ENCODE measurements at places on chromosomes 1 and 21.

GRCh38 chr1:169326261-169326955 is 41.2 kb downstream of the NME7 start:
- no peak for DNase-seq

DNA sequence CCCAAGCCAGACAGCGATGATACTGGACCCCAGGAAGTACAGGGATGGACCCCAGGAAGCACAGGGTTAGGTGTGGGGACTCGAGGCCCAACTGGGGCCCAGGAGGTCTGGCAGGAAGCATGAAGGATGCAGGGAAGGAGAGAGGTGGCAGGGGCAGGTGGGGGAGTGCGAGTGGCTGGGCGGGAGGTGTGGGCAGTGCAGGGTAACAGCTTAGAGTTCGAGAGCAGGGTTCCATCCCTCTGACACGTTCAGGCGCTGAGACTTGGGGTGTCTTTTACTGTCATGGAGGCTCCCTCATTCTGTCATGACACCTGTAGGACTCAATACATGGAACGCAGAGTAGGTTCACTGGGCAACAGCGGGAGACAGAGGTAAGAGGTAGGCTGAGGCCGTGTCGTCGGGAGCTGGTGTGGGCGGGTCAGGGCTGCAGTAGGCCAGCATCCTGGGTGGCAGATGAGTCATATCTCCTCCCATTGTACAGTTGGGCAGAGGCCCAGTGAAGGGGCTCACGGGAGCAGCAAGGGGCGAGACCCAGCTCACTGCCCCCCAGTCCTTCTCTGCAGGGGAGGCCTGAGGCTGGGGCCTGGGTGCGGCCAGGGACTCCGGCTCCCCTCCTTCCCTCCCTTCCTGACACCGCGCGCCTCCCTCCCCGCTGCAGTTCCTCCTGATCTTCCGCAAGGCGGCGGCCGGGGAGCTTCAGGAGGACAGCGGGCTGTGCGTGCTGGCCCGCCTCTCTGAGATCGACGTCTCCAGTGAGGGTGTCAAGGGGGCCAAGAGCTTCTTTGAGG is 11.6 kb upstream of the CTRC start:
- no peak for DNase-seq

GRCh38 chr1:156863631-156864030 is 3.0 kb downstream of the NTRK1 start:
- no peak for DNase-seq

- DNase-seq, result no peak
Measured at GRCh38 chr1:107934578-107934977, 30.4 kb downstream of the VAV3 start.

- no peak for DNase-seq
Measured at GRCh38 chr1:66003690-66004089, 211.0 kb downstream of the PDE4B start.

DNA sequence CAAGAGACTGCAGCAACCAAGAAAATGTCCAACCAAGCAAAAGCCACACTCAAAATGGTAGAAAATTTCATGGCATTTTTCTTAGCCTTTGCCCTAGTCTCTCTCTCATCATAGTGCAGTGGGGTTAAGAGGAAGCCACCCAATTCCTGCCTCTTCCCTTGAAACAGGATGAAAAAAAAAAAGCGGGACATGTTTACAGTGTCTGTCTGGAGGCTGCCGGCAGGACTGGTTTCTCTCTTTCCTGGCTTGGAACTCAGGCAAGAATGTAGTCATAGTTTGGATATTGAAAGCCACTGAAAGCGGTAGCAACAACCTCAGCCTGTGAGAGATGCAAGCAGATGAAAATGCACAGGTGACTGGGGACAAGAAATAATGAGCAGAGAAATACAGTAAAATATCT is 13.3 kb upstream of the TNFSF18 start:
- DNase-seq, result no peak

GRCh38 chr1:159214149-159214760 is 9.6 kb downstream of the ACKR1 start:
- no peak for DNase-seq

- DNase-seq, result no peak
Measured at GRCh38 chr1:30837653-30838052, 70.9 kb downstream of the SDC3 start.

- no peak for DNase-seq
Measured at GRCh38 chr1:173827611-173828010, 2.9 kb upstream of the CENPL start.

GRCh38 chr1:24894002-24894401 is 36.1 kb downstream of the RUNX3 start:
- DNase-seq, result no peak

DNA sequence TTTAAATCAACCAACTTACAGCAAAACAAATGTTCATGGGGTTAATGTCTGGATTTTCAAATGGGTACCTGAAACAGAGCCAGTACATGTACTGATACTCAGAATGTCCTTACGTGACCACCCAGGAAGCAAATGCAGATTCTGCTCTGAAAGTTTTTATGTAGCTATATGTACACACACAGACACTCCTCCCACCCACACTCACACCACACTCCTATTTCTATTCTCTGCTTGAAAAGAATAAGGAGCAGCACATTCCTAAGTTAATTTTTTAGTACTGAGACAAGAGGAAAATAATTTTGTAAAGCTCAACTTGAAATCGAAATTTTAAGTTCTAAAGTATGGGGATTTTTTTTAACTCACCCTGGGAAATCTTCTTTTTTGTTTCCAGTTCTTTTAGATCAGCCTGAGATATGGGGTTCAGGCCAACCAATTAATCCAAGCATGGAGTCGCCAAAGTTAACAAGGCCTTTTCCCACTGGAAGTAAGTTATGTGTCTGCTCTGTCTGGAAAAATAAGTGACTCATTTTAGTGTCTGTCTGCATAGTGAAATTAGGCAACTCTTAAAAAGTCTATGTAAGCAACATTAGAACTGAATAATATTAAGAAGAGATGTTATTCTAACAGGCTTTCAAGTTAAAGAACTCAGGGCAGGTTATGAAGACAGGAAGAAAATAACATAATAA is 75.5 kb upstream of the DYNLT5 start:
- DNase-seq, result no peak

DNA sequence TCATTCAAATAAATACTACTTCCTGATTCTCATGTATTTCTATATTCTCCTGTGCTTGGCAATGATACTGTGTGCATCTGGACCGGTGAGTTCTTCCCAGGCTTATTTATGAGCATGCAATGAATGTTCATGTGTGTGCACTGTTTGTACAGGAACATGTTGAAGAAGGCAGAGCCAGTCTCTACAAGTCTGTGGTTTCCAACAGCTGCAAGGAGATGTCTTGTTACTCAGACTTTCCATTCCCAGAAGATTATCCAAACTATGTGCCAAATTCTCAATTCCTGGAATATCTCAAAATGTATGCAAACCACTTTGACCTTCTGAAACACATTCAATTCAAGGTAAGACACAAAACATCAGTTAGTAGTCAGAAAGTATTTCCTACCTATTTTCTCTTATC is 19.1 kb downstream of the FMO1 start:
- no peak for DNase-seq
